ENCODE measurements at places on chromosomes 5 and 9. TPM values are rescaled to one million over a fixed set of nuclear protein-coding genes. Genes with fewer than 3 reads are reported as not detected.

Gene GFRA3
- total RNA-seq = not detected

Gene ANKRD34B
- not detected for total RNA-seq

Gene RORB
- total RNA-seq = 11.6 TPM

Gene INSL6
- total RNA-seq = not detected

Gene SGTB
- total RNA-seq = 11.8 TPM

Gene ZDHHC21
- 12.2 TPM for total RNA-seq

Gene CWC27
- total RNA-seq = 12.9 TPM

Gene SYK
- total RNA-seq = not detected

Gene TAF11L3
- total RNA-seq = not detected

Gene ST6GALNAC6
- total RNA-seq = 50.1 TPM

Gene OR1J2
- total RNA-seq = not detected

Gene MYOZ3
- 0.40 TPM for total RNA-seq

Gene SPINK13
- total RNA-seq = not detected

Gene NUTM2F
- not detected for total RNA-seq

Gene ZNF454
- 1.1 TPM for total RNA-seq

Gene CARTPT
- not detected for total RNA-seq

Gene MAN1B1
- total RNA-seq = 90.3 TPM

Gene TLX3
- not detected for total RNA-seq

Gene OMD
- 1.1 TPM for total RNA-seq

Gene GZMA
- total RNA-seq = not detected

Gene AGXT2
- total RNA-seq = not detected

Gene LCN9
- total RNA-seq = not detected

Gene MCIDAS
- total RNA-seq = not detected

Gene TBC1D13
- total RNA-seq = 10.2 TPM

Gene EGR1
- 16.2 TPM for total RNA-seq

Gene OSMR
- 56.5 TPM for total RNA-seq

Gene CARD19
- total RNA-seq = 51.4 TPM

Gene IL5
- not detected for total RNA-seq

Gene ACTBL2
- total RNA-seq = not detected

Gene TNFSF8
- not detected for total RNA-seq

Gene SLC6A19
- total RNA-seq = not detected

Gene LIFR
- total RNA-seq = 21.0 TPM

Gene AGGF1
- total RNA-seq = 29.6 TPM

Gene TNFSF15
- total RNA-seq = 0.19 TPM

Gene ARHGEF28
- 18.7 TPM for total RNA-seq

Gene IRX1
- total RNA-seq = 0.53 TPM

Gene ACSL6
- total RNA-seq = 0.25 TPM

Gene LSM11
- 3.2 TPM for total RNA-seq

Gene SPRY4
- total RNA-seq = 16.5 TPM

Gene P4HA2
- 136 TPM for total RNA-seq

Gene SMARCA2
- 73.5 TPM for total RNA-seq

Gene LRRC19
- not detected for total RNA-seq

Gene CDH12
- total RNA-seq = not detected

Gene UBE2QL1
- total RNA-seq = 0.06 TPM

Gene ZBTB34
- total RNA-seq = 4.2 TPM

Gene IFNK
- total RNA-seq = not detected

Gene BARHL1
- not detected for total RNA-seq

Gene STKLD1
- 0.79 TPM for total RNA-seq

Gene SEMA5A
- 47.5 TPM for total RNA-seq

Gene PCDHB8
- total RNA-seq = 0.62 TPM

Gene SPATA31D4
- not detected for total RNA-seq

Gene TEX48
- total RNA-seq = not detected

Gene INSL4
- under 0.01 TPM for total RNA-seq

Gene AFAP1L1
- 16.1 TPM for total RNA-seq
